ENCODE measurements at places on chromosomes 12 and 14.

DNA sequence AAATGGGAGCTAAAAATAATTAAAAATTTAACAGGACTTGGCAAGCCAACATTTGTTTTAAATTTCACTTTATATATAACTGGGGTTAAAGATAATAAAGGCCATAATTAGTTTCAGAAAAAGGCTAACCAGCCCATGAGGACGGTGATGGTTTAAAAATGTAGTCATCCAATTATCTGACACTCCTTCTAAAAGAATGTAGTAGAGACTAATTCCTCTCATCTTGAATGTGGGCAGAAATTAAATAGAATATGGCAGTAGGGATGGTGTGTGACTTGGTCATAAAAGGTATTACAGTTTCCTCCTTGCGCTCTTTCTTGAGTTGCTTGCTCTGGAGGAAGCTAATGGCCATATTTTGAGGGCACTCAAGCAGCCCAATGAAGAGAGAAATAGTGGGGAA is 49.1 kb upstream of the PTPRB start:
- DNase-seq = no peak

DNA sequence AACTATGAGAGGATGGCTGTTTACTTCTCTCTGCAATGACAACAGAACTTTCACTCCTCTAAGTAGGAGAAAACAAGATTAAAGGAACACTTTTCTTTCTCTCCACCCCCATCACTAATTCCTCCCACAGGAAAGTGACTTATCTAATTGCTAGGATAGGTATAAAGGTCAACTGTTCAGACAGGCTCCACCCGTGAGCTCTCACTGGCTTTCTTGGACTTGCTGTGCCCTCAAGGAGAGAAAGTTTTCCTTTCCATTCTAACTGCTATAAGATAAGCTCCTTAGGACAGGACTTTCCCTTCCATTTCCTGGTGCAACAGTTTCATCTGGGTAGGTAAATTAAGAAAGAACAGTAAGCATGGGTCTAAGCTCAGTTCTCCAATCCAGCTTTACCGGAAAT is 4.8 kb downstream of the SLC41A2 start:
- no peak for DNase-seq

- DNase-seq = no peak
These were observed 111.9 kb upstream of the KRAS start for GRCh38 chr12:25362646-25363045.

GRCh38 chr14:101134851-101135433 is 231.4 kb upstream of the RTL1 start:
- no peak for DNase-seq

GRCh38 chr12:128421375-128421774 is 154.4 kb downstream of the TMEM132C start:
- no peak for DNase-seq

- no peak for DNase-seq
These were observed 17.4 kb downstream of the LGR5 start for GRCh38 chr12:71456990-71457389.

DNA sequence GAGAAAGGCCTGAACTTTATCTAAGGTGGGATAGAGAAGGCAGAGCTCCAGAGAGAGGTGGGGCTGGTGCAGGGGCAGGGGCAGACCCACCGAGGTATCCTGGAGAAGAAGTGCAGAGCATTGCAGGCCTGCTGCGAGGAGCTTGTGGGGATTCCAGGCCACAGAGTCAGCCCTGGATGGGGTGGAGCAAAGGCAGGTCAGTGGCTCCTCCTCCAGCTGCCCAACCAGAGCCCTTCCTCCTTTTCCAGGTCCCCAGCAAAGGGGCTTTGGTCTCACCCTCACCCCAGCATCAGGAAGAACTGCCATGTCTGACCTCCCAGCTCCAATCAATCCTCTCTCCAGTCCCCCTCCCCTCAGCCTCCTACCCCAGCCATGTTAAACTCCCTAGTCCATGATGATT is 19.8 kb upstream of the ZNF740 start:
- no peak for DNase-seq

DNA sequence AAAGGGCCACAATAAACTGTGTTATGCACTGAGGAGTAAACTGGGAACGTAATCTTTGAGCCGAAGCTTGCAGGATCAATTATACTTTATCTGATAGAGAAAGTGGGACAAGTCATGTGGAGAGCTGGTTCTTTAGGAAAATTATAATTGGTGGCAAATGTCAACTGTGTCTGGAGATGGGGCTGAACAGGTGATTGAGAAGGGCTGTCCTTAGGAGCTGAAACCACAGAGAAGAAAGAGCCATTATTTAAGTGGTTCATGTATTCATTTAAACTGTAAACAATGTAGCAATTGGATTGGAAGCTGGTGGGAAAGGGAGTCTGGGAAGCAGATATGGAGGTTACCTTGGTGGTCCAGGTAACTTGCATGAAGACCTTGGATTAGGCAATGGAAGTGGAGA is 193.1 kb downstream of the NPAS3 start:
- DNase-seq = no peak

GRCh38 chr14:70680748-70681147 is 39.0 kb downstream of the TTC9 start:
- no peak for DNase-seq

DNA sequence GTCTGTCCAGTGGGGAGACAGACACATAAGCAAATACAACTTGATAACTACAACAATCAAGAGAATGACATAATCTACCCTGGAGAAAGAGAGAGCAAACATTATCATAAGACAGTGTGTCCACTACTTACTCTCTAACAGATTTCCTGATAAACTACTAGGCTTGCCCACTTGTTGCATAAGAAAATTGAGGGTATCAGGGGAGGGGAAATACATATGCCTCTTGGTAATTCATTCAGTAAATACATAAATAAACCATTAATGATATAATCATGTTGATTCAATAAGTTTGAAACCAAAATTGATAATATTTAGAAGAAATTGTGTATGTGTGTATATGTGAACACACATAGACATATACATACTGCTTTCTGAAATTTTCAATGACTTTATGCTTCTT is 76.6 kb downstream of the ERGIC2 start:
- DNase-seq = no peak

DNA sequence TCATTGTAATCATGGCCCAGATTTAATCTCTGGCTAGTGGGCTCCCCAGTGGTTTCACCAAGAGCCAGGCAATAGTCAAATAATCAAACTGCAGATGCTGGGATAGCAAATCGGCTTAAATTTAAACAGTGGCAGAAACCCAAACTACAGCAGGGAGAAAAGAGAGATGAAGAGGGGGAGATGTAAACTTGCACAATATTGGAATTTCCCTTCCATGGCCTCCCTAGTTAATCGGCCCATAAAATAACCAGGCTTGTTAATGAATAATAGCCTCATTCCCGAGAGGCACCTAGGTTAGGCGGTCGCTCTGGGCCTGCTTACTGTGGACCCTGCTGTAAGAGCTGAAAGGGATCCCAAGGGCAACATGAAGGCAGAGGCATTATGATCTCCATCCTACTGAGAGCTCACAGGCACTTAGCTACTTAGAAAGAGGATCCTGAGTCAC is 116.2 kb downstream of the NUAK1 start:
- no peak for DNase-seq

GRCh38 chr12:7093486-7093885 is 1.2 kb upstream of the C1R start:
- no peak for DNase-seq

DNA sequence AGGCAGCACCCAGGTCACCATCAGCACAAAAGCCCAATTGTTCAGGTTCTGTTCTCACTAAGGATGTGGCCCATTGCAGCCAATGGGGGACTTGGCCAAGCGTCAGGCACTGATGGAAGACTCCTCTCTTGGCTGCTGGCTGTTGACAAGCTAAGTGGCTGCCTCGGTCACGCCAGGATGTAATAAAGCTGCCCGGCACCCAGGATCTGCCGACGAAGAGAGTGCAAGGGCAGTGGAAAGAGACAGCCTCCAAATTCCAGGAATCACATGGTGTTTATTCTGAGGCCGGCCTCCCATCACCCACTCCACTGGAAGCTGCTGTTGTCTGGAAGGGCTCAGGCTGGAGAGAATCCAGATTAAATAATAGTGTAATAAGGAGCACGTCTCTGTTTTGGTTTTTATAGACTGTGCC is 451.8 kb upstream of the TBX3 start:
- no peak for DNase-seq

DNA sequence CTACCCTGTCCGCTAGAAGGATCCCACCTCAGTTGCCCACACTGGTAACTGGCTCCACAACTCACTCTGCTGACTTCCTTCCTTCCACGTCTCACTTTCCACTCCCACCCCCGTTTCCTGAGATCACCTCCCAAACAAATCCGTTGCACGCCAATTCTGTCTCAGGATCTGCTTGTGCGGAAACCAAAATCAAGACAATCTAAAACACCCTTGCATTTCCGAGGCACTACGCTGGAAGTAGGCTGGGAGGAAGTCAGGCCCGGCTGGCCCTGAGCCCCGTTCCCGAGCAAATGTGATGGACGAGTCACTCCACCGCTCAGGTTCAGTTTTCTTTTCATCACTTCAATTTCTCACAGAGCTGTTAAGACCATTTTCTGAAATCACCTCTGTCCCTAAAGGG is 23.1 kb downstream of the ABCB9 start:
- no peak for DNase-seq

DNA sequence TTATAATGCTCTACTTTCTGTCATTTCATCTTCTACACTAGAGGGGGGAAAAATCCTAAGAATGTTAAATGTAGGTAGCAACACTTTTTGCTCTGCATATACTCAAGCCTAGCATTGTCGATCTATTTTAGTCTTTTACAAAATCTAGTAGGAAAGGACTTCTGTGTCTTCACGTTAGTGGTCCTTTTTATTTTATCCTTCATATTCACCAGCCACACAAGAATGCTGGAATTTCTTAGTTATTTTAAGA is 253.0 kb upstream of the FLRT2 start:
- no peak for DNase-seq

DNA sequence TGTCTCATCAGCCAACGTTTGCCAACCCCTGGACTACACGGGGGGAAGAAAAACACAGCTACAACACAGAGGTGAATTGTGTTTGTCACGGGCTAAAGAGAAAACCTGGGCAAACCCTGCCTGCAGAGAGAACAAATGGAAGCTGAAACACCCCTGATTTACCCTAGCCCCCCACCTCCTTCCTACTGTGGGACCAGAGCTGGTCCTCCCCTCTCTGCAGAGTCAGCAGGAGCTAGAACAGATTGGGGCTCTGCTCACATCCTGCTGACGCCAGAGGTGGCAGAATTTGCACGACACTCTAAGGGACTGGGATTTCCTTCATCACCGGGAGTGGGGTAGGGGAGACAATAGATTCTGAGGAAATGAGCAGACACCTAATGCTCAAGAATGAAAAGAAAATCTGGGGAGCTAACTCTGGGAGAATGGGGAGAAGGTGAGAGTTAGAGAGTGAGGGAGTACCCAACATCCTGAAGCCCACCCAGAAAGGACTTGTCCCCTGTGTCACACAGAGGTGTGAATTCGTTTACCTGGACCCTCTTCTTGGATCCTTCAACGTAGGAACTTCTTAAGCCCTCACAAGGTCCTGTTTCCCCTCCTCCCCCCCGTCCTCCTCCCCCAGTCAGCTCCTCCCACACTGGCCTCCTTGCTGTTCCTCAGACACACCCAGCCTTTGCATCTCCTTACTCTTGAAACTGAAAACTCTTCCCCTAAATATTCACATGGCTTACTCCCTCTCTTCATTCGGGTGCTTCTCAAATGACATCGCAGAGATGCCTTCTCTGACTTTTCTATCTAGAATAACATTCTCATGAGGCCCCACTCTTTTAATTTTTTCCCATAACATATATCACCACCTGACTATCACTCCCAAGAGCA is 26.2 kb upstream of the CDKN3 start:
- DNase-seq = no peak

GRCh38 chr12:113978080-113978479 is 12.0 kb upstream of the RBM19 start:
- no peak for DNase-seq

DNA sequence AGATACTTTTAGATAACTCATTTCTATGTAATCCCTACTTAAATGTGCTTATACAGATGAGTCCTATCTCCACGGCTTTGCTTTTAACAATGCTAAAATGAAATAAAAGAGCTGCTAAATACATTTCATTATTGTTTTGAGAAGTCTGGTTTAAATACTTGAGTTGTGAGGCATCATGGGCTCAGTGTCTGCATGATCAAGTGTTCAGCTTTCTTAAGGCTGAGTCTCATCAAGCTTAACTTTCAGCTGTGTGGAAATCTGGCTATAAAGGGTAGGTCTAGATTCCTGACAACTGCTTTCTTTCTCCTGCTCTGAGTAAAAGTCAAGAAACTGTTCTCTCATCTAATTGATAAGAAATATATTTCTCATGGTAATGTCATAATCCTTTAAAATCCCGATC is 235.4 kb downstream of the FSCB start:
- DNase-seq = no peak

DNA sequence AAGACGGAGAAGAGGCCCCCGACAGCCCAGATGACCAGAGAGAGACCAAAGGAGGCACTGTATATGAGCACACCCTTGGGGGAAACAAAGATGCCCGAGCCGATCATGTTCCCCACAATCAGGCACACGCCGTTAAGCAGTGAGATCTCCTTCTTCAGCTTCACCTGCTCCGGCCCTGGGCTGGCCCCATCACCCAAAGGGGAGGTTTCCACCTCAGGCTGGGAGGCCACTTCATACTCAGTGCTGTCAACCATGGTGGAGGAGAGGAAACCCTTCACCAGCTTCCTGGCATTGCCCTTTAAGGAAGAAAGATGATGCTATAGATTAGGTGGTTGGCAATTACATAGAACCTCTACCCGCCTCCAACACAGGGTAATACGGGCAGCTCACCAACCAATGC is 2.1 kb downstream of the SLC7A7 start:
- DNase-seq = no peak

DNA sequence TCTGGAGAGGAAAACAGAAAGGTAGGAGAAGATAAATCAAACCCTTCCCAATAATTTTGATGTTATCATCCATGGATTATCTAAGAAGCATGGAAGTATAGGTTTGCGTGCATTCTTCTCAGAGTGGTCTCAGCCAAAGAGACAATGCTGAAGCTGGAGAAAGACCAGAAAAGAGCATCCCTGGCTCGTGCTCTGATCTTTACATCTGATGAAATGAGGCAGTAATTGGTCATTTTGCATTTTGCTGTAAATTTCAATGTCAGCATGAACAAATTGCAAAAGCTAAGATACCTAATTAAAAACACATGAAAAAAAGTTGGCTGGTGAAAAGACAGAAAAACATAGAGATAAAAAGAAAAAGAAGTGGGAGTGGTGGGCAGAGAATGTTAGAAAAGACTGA is 252.4 kb downstream of the ITPR2 start:
- no peak for DNase-seq

All from activated naive CD4-positive, alpha-beta T cell treated with anti-CD3 and anti-CD28 coated beads, Interleukin-2, amount 10 ng/mL, durations not matched to agents 7 days and 5 days (primary cell).